Astrocyte of the spinal cord (primary cell): ENCODE measurements at places on chromosomes 6 and 20.

DNA sequence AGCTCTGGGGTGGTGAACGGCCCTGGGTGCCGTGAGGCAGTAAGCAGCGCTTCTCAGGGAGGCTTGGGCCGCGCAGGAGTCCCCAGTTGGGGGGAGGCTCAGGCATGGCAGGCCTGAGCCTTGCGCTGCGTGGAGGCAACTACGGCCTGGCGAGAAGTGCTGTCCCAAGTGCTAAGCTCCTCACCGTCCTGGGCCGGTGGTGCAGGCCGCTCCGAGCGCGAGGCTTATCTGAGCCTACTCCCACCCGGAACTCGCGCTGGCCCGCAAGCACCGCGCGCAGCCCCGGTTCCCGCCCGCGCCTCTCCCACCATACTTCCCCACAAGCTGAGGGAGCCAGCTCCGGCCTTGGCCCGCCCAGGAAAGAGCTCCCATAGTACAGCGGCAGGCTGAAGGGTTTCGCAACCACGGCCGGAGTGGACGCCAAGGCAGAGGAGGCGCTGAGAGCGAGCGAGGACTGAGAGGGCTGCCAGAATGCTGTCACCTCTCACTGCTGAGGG, 1.8 kb upstream of the WRNIP1 start:
- DNase-seq: no peak

DNA sequence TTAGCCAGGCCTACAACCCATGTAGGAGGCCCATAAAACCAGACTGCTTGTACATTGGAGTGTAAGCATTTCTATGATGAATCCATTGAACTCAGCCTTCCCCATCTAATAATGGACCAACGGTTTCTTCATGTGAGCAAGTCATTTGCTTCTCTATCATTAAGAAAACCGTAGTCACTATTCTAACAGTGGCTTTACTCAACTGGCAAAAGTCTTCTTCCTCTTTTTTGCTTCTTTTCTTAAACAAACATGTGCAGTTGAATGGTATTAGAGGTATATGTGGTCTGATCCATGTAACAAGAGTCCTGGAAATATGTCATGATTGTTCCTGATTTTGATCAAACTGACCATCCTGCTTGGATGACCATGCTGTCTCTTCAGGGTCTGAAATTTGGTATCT, 132.4 kb upstream of the STXBP5 start:
- no peak for DNase-seq

GRCh38 chr20:35303382-35303734, 11.1 kb upstream of the FAM83C start:
- no peak for DNase-seq

DNA sequence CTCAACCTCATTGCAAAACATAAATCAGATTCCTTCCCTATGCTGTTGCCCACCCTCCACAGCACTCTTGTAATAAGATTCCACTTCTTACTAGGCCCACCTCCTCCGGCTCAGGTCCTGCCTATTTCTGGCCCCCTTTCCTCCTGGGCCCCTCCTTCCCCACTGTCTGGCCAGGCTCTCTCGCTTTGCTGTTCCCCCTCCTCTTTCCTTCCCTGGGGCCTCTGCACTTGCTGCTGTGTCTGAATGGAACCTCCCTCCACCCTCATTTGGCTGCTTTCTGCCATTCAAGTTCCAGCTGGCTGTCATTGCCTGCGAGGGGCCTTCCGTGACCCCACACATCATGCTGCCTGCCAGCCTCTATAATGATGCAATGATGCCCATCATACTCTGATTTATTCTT, 38.9 kb downstream of the ARHGAP40 start:
- no peak for DNase-seq

GRCh38 chr6:89464295-89464694, 31.3 kb downstream of the ANKRD6 start:
- DNase-seq: no peak

DNA sequence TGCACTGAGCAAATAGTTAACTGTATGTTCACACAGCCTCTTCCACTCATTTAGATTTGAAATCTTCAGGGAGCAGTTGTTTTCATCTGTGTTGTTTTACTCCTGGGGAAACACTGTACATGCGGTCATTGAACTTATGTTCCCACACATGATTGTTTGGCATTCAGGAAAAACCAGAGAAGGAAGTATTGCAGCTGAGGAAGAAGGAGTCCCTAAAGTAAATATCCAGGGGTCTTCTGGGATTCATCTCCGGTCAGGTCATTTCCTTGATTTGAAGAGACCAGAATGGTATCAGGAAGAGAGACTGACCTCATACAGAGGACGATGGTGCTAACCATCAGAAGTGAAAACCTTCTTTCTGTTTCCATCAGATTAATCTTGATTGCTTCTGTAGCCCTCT, 52.5 kb downstream of the DCBLD1 start:
- DNase-seq: no peak

DNA sequence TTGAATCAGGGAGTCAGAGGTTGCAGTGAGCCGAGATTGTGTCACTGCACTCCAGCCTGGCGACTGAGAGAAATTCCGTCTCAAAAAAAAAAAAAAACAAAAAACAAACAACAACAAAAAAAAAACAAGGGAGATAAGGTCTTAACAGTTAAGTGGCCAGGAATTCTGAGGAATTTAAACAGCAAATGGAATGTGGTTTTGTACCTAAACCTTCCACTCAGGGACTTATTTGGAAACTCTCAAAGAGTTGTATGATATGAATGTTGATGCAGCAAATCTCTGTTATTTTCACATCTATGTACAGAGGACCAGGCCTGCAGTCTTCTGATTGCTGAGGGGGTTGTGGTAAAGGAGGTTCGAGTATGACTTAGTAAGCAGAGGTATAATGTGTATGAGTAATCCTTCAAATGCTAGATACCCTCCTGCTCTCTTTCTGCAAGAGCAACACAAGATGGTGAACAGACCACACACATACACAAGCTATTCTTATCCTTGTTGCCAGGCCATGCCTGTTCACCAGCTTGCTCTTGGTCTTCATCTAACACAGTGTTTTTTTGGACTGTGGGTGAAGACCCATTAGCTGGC, 174.9 kb upstream of the SCGN start:
- DNase-seq: peak; percentile 53

DNA sequence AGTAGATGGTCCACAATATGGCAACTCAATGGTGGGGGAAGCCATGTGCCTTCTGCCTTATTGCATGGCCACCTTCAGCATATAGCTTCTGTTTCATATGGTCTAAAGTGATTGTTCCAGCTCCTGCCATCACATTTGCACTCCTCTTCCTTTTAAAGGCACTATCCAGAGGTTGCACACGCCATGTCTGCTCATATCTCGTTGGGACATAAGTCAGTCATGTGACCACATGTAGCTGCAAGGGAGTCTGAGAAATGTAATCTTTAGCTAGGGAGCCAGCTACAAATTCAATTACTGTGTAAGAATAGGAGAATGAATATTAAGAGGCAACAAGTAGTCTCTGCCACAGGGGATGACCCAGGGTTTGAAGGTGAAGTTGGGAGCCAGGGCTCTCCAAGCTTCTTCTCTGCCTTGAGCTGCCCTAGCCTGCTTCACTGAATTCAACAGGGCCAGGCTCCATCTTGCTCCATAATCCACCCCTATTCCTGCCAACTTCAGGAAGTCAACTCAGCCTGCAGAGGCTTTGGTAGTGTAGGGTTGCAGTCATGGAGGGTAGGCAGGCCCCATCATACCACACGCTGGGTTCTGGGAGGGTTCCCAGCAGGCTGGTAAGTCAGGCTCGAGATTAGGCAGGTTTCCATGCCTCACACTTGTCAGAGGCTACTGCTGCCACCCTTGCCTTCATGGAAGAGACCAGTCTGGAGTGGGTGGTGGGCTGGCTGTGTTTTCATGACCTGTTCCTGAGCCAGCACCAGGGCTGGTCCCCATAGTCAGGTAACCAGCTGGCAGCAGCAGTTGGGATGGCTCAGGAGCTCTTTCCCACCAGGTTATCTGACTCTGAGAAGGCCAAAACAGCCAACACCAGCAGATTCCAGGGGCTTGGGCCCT, 56.7 kb upstream of the SAYSD1 start:
- no peak for DNase-seq

DNA sequence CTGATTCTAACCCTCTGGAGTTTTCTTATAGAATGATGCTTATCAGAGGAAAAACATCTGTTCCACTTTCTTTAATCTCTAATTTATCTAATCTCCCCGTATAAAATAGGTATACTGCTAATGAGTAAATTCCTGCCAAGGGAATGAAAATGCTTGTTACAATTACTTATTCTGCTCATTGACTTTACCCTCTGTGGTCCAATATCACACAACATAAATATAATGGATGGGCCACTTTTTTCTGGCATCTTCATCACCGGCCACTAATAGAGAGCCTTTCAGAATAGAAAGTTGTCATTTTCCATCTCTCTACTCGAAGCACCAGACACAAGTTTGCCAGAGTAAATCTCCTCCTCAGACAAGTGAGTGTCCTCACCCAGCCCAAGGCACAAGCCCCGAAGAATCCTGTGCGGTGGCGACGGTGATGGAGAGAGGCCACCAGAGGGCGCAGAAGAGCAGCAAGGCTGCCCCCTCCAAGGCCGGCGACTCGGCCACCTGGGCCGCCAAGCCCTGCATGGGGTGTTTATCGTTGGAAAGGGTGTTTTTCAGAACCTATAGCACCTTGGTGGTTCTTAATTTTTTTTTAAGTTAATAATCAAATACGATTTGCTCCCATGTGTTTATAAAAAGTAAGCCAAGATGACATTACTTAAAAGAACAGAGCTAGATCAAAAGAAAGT, 212.9 kb upstream of the ARID1B start:
- peak; percentile 65 for DNase-seq

DNA sequence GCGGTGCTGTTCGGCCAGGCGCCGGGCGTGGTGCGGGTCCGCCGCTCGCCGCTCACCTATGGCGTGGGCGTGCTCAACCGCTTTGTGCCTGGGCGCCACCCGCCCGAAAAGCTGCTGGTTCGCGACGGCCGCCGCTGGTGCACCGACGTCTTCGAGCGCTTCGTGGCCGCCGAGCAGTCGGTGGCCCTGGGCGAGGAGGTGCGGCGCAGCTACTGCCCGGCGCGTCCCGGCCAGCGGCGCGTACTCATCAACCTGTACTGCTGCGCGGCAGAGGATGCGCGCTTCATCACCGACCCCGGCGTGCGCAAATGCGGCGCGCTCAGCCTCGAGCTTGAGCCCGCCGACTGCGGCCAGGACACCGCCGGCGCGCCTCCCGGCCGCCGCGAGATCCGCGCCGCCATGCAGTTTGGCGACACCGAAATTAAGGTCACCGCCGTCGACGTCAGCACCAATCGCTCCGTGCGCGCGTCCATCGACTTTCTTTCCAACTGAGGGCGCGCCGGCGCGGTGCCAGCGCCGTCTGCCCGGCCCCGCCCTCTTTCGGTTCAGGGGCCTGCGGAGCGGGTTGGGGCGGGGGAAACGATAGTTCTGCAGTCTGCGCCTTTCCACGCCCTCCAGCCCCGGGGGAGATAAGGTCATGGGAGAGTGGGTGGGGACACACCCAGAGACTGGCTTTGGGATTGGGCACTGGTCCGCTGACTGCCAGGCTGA, 15.7 kb downstream of the ADISSP start:
- DNase-seq: no peak
